ENCODE measurements at places on chromosomes 13 and 19. TPM values are rescaled to one million over a fixed set of nuclear protein-coding genes. Genes with fewer than 3 reads are reported as not detected.

DNA sequence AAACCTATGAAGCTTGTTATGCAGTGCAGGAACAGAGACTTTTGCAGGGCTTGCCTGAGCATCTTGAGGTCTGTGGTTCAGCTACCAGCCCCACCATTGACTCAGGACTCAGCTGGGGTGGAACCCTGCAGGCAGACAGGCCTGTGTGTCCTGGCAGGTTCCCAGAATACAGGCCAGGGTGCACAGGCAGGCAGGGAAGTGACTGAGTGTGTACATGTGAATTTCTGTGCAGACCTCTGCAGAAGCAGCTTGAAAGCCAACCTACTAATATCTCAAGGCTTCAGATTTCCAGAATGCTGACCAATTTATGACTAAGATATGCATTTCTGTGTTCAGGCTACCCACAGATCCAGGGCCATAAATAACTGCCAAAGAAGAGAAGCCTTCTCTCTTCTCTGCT lies 254.4 kb downstream of the DLEU7 start:
- no peak for DNase-seq

GRCh38 chr19:11539495-11540365 lies 1.1 kb downstream of the CNN1 start:
- DNase-seq = no peak

GRK1 gene
- not detected for polyA plus RNA-seq

DNA sequence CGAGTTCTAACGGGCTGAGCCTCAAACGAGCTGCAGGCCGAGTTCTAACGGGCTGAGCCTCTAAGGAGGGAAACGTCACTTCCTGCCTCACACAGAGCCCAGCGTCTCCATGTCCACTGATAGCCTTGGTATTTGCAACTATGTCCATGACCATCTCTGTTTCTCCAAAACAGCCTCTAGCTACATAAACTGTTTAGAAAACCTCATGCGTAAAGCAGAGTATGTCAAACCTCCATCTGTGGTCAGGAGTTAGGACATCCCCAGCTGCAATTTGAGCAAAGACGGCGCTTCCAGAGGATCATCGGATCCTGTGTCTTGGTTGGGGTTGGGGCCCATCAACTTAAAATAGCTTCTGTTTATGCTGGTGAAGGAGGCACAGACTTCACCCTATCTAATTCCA lies 20.8 kb downstream of the RASA3 start:
- DNase-seq = no peak

DNA sequence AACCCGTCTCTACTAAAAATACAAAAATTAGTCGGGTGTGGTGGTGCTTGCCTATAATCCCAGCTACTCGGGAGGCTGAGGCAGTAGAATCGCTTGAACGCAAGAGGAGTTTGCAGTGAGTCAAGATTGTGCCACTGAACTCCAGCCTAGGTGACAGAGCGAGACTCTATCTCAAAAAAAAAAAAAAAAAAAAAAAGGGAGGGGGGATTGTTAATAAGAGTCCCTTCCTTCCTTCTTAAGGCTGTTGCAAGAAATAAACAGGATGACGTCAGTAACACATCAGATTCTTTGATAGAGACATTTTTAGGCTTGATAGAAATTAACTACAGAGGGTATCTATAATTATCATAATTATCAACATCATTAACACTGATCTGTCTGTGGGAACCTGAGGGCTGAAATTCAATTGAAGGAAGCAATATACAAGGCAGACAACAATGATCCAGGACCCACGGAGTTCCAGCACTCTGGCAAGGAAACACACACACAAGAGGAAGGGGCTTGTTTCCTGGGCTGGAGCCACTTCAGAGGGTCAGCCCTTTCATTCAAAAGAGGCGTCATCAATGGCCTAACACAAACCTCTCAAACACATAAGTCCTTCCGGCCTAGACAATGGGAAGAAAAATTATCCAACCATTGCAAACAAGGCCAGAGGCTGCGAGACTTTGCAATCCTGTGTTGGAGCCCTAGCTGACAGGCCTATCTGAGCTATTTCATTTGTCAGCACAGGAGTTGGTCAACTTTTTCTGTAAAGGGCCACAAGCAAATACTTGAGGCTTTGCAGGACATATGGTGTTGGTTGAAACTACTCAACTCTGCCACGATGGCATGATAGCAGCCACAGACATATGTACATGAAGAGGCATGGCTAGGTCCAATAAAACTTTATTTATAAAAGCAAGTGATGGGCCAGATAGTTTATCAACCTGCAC lies 105.2 kb downstream of the INSR start:
- DNase-seq = no peak

DAND5 gene
- 0.21 TPM for polyA plus RNA-seq

DNA sequence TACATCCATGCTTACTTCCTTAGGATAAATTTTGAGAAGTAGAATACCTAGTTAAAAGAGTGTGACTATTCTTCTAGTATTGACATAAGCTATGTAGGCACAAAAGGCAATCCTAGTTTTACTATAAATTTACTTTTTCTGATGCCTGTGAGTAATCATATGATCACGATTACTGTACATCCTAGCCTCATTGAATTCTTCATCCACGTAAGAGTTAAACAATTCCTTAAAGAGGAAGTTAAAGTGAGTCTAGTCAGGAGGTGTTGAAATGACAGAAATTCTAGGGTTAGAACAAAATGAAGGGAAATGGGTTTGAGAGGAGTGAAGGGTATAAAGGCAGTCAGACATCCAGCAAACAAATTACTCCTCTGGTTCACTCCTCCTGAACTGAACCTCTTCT lies at the start of gene ACOD1:
Gene ACOD1, plus strand, starts transcription at position 363 of the 400 bp plus-strand sequence. CDS start 48 bp downstream, outside the sequence.
- no peak for DNase-seq

SLC1A6 gene
- not detected for polyA plus RNA-seq

DNA sequence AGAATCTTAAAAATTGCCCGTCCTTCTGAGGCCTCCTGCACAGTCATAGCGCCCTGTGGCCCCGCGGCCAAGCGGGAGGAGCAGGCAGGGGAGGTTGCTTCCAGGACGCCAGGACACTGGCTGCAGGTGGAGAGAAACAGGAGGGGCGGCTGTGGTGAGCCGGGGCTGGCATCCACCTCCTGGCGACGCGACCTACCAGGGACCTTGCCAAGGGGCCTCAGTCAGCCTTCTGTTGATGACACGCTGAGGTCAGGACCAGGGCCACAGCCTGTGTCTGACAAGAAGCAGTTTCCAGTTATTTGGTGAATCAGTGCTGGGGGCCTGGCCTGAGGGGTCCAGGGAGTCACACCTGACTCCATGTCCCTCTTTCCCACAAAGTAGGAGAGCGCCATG lies 13.3 kb upstream of the MKNK2 start:
- DNase-seq = no peak

DNA sequence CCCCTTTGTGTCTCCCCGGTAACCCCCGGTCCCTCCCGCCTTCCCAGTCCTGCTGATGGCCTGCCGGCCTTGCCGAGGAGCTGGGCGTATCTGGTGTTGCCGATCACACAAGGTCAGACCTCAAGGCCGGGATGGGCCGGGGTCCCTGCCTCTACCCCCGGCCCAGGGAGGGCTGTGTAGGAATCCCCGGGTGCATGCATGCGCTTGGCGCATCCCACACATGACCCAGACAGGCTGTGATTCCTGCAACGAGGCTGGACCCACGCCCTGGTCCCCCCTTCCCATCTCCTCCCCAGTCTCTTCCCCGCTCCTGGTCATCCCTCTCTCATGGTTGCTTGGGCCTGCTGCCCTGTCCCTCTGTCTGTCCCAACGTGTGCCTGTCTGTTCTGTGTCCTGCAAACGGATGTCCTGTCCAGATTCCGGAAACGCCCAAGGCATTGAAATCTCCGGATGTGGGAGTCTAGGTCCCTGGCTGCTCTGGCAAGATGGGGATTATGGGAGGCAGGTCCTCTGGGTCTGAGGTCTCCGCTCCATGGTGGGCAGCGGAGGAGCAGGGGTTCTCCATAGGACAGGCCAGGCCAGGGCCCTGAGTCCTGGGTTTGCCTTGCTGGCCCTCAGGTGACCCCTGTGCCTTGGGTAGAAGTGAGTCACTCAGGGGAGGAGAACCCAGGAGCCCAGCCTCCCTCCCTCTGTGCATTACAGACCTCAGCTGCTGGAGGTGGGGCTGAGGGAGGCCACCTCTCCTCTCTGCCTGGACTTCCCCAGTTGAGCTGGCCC lies 1.6 kb downstream of the PKN1 start:
- DNase-seq = no peak

VN1R4 gene
- polyA plus RNA-seq = not detected

ZNF865 gene
- 7.1 TPM for polyA plus RNA-seq

DNA sequence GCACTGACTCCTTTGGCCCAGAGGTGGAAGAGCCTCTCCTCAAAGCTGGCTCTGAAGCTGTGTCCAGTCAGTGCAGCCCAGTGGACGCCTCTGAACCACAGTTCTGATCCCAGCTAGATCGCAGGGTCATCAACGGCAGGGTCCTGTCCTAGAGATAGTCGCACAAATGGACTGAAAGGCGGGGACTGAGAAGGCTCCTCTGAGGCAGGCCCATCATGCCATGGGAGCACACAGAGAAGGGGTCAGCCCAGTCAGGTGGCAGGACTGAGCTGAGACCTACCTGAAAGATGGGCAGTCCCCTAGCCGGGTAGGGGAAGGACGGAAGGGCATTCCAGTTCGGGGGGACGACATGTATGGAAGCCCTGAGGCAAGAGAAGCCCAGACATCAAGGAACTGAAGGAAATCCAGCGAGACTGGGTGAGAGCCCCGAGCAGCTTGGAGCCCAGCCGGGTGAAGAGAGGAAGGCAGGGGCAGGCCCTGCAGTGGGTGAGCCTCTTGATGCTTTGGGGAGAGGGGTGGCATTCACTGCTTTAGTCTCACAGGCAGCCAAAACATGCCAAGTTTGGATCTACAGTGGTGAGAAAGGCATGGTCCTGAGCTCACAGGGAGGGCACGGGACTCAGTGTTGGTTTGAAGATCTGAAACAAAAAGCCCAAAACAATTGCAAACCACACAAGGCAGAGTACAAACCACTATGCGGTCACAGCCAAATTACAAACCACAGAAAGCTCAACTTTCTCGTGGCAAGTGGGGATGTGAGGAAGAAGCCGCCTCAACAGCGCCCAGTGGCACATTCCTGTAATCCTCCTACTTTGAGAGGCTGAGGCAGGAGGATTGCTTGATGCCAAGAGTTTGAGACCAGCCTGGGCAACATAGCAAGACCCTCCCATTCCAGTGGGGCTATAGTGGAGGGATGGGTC lies 10.0 kb downstream of the CALM3 start:
- no peak for DNase-seq

DNA sequence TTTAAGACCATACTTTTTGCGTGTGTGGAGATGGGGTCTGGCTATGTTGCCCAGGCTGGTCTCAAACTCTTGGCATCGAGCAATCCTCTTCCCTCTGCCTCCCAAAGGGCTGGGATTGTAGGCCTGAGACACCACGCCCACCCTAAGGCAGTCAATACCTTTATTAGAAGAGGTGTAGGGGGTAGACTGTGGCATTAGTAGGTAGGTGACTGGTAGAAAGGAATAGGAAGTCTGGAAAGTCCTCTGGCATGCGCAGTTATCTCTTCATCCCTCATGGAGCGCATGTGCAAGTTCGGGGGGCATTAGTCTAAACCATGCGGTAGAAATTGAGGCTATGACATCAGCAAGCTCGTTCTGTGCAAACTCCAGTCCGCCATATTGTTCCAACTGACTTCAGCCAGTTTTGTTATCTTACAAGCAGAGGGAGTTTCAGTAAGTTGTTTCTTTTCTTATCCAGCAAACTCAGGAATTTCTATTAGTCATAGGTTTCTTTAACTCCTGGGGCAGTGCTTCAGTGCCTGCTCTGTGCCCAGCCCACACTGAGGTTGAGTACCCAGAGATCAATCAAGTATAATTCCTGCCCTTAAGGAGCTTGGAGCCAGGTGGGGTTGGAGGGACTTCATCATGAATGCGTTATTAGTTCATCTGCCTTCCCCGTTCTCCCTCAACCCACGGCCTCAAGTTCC lies 7.3 kb upstream of the RANBP3 start:
- DNase-seq = no peak

DOHH gene
- polyA plus RNA-seq = 12.1 TPM

GRCh38 chr13:80906860-80907259 lies 565.9 kb upstream of the SPRY2 start:
- DNase-seq = no peak

DNA sequence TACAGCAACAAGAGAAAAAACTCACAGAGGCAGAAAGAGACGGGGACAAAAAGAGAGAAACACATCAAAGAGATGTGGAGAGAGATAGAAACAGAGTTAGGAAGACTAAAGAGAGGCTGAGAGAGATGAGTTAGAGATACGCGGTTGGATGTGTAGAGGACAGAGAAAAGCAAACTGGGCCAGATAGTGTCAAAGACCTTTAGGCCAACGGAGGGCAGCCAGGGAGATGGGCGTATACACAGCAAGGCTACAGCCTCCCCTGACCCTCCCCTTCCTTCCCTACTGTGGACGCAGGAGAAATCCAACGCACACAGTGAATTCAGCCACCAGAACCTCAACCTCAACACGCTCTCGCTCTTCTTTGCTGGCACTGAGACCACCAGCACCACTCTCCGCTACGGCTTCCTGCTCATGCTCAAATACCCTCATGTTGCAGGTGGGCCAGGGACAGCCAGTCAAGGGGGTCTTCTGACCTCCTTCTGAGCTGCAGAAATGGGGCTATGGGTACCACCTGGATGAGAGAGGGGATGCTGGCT lies 18.7 kb downstream of the CYP2B6 start:
- DNase-seq = no peak

DNA sequence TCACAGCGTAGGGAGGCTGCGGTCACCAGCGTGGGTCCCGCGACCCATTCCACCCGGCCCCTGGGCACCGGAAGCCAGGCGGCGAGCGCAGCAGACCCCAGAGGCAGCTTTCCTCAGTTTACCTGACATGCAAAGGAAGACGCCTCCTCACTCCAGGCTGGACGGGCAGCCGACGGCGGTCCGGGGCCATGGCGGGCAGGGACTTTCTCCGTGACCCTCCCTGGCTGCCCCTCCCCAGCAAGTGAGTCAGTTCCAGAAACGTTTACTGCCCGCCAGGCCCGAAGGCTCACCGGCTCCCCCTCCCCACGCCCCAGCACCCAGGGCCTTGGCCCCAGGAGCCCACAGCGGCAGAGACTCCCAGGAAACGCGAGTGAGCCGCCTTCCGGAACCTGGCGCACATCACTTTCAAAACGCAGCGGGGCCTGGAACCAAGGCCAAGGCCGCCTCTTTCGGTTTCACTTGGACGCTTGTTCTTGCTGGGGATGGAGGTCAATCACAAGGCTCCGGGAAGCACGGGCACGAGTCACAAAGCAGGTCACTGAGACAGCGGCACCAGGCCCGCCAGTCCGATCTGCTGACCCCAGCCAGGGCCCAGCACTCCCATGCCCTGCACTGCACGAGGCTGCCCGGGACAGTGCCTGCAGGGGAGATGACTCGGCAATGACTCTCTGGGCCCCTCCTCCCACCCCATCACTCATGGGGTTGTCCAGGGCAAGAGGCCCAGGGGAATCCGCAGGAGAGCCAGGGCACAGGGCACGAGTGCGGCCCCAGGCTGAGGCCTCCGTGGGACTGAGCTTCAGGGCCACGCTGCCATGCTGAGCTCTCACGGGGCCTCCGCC lies 5.3 kb downstream of the SBNO2 start:
- DNase-seq = no peak
